Naive thymus-derived CD8-positive, alpha-beta T cell (primary cell): ENCODE measurements at places on chromosomes 11 and 22.

DNA sequence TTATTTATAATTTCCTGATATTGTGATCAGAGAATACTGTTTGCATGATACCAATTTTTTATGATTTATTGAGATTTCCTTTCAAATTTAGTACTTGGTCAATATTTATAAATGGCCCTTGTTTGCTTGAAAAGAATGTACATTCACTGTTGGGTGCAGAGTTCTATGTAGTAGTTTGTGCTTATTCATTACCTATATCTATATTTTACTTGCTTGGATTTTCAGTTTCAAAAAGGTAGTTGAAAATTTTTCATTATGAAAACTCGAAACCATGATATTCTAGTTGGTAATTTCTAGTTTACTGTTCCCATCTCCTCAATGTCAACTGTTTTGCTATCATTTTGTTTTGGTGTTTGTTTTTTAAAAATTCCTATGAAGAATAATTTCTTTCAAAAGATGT is 155.7 kb downstream of the AASDHPPT start:
- DNase-seq, result no peak
- H3K36me3 ChIP-seq, result no peaks in the 10 kb centered on the region
- H3K4me3 ChIP-seq, result no peak overlapping the region
- no peak overlapping the region for H3K27ac ChIP-seq
- H3K4me1 ChIP-seq, result no peaks in the 10 kb centered on the region

GRCh38 chr22:25166266-25167040 is 33.2 kb upstream of the CRYBB3 start:
- no peak overlapping the region for H3K27ac ChIP-seq
- H3K36me3 ChIP-seq, result peaks cover 3% of the 10 kb centered on the region
- H3K4me1 ChIP-seq, result peaks cover 4% of the 10 kb centered on the region
- no peaks in the 10 kb centered on the region for H3K27me3 ChIP-seq
- H3K4me3 ChIP-seq, result no peak overlapping the region

DNA sequence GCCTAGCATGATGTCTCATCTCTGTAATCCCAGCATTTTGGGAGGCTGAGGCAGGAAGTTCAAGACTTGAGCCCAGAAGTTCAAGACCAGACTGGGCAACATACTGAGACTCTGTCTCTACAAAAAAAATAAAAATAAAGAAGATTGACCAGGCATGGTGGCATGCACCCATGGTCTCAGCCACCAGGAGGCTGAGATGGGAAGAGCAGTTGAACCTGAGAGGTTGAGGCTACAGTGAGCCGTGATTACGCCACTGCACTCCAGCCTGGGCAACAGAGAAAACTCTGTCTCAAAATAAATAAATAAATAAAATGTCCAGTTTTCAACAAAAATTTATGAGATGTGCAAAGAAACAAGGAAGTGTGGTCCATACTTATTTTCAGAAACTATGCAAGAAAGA is 28.3 kb downstream of the EFCAB6 start:
- no peak for DNase-seq
- no peak overlapping the region for H3K4me3 ChIP-seq
- H3K27me3 ChIP-seq, result peaks cover 5% of the 10 kb centered on the region
- H3K27ac ChIP-seq, result no peak overlapping the region

GRCh38 chr22:24435861-24436371 is 8.5 kb downstream of the ADORA2A start:
- peak overlapping the region; percentile 100 for H3K27ac ChIP-seq
- DNase-seq, result no peak
- no peaks in the 10 kb centered on the region for H3K27me3 ChIP-seq

GRCh38 chr11:60592601-60593000 is 77.4 kb downstream of the MS4A13 start:
- peaks cover 3% of the 10 kb centered on the region for H3K27me3 ChIP-seq
- DNase-seq, result no peak
- no peak overlapping the region for H3K4me3 ChIP-seq

DNA sequence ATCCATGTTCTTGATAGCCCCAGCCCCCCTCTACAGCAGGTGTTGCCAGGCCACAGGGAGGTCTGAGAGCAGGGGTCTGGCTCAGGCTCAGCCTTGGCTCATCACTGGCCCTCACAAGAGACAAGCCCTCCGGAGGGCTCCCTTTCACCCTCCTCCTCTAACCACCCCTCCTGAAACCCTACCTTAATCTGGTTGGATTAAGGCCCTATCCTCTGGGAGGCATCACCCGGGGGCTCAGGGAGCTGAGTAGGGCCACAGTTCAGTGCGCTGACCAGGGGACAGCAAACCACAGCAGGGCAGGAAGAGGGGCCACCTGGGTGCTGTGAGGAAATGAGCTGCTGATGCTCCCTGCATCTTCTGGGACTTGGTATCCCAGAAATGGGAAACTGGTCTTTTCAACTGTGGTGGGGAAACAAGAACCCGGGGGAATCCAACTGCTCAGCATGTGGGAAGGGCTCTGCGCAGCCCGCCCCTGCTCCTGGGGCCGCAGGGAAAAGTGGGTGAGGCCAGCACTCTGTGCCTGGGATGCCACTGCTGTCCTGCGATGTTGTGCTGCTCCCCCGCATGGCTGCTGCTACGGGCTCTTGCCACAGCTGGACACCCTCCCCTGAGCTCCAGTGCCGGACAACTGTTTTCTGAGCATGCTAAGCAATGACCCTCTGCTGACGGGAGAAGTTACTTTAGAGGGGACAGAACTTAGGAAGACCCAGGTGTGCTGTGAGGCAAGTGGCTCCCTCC is 17.5 kb downstream of the ADORA2A start:
- no peaks in the 10 kb centered on the region for H3K27me3 ChIP-seq
- H3K4me3 ChIP-seq, result no peak overlapping the region
- DNase-seq, result no peak
- peak overlapping the region; percentile 70 for H3K27ac ChIP-seq
- peaks cover 67% of the 10 kb centered on the region for H3K4me1 ChIP-seq

GRCh38 chr11:74937696-74938475 is 11.0 kb downstream of the XRRA1 start:
- no peak overlapping the region for H3K4me3 ChIP-seq
- H3K36me3 ChIP-seq, result peaks cover 31% of the 10 kb centered on the region
- DNase-seq, result no peak
- H3K4me1 ChIP-seq, result no peaks in the 10 kb centered on the region
- H3K27ac ChIP-seq, result no peak overlapping the region

- DNase-seq, result no peak
- H3K36me3 ChIP-seq, result no peaks in the 10 kb centered on the region
- H3K27ac ChIP-seq, result peak within 1 kb of the TSS; percentile 53
- H3K4me3 ChIP-seq, result peak within 1 kb of the TSS; percentile 76
- peaks cover 14% of the 10 kb centered on the region for H3K27me3 ChIP-seq
Measured at GRCh38 chr22:35540595-35541253, at the start of gene RASD2. RASD2 (plus strand) TSS chr22:35540831; CDS start chr22:35546810, 5,979 bp downstream.

- H3K36me3 ChIP-seq, result peaks cover 17% of the 10 kb centered on the region
- no peaks in the 10 kb centered on the region for H3K4me1 ChIP-seq
- no peaks in the 10 kb centered on the region for H3K27me3 ChIP-seq
- DNase-seq, result no peak
- H3K27ac ChIP-seq, result no peak overlapping the region
Measured at GRCh38 chr11:43834286-43834685, 46.3 kb upstream of the ALKBH3 start.

GRCh38 chr11:132347156-132348090 is 977.0 kb downstream of the NTM start:
- no peaks in the 10 kb centered on the region for H3K36me3 ChIP-seq
- no peak for DNase-seq
- peaks cover 4% of the 10 kb centered on the region for H3K27me3 ChIP-seq

- H3K4me3 ChIP-seq, result peak overlapping the region; percentile 80
- H3K27ac ChIP-seq, result peak overlapping the region; percentile 96
- H3K27me3 ChIP-seq, result no peaks in the 10 kb centered on the region
- H3K4me1 ChIP-seq, result peaks cover 64% of the 10 kb centered on the region
Measured at GRCh38 chr11:123069908-123070821, 8.2 kb upstream of the HSPA8 start.

DNA sequence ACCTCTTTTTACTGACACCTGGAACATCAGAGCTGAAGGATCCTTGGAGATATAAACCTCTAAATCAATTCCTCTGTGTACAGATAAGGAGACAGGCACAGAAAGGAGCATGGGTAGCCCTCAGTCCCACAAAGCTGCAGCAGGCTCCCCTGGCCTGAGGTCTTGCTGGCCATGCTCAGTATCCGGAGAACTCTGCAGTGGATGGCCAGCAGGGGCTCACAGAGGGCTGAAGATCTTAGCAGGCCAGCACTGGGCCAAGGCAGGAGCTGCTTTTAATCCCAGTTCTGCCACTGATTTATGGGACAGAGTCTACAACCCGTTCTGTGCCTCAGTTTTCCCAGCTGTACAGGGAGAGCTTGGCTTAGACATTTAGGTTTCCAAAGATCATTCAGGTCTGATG is 52.6 kb upstream of the LRRC32 start:
- no peak overlapping the region for H3K4me3 ChIP-seq
- peaks cover 20% of the 10 kb centered on the region for H3K27me3 ChIP-seq
- no peak overlapping the region for H3K27ac ChIP-seq
- H3K36me3 ChIP-seq, result no peaks in the 10 kb centered on the region

DNA sequence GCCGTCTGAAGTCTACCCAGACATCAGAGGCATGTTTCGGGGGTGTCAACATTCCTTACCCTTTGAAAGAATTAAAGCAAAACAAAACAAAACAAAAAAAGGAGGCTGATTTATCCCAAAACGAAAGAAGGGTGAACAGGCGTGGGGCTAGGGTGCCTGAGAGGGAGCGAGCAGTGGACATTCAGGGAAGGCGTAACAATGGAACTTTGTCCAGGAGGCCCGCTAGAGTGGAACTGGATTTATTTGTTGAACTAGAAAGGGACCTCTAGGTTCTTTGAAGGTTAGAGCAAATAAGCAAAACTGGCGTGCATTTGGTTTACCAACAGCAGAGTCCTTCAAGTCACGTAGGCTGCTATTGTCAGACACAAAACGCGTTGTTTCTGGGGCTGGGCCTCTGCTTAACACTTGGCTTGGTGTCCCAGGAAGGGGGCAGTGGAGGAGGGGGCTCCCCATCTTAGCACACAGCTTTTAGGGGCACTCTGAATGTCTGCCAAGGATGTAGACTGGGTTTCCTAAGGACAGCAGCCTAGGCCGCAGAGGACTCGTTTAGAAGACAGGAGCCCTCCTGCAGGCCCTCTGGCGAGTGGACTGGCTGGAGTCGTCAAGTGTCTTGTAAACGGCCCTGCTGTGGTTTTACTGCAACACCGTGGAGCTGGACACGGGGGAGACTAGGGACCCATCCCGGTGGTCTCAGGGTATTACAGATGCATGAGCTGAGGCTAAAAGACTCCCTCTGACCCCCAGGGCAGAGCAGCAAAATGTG is 203.7 kb upstream of the SORL1-AS1 start:
- H3K27ac ChIP-seq, result peak overlapping the region; percentile 53
- peak overlapping the region; percentile 87 for H3K4me3 ChIP-seq
- no peaks in the 10 kb centered on the region for H3K36me3 ChIP-seq
- no peaks in the 10 kb centered on the region for H3K27me3 ChIP-seq
- H3K4me1 ChIP-seq, result peaks cover 18% of the 10 kb centered on the region

DNA sequence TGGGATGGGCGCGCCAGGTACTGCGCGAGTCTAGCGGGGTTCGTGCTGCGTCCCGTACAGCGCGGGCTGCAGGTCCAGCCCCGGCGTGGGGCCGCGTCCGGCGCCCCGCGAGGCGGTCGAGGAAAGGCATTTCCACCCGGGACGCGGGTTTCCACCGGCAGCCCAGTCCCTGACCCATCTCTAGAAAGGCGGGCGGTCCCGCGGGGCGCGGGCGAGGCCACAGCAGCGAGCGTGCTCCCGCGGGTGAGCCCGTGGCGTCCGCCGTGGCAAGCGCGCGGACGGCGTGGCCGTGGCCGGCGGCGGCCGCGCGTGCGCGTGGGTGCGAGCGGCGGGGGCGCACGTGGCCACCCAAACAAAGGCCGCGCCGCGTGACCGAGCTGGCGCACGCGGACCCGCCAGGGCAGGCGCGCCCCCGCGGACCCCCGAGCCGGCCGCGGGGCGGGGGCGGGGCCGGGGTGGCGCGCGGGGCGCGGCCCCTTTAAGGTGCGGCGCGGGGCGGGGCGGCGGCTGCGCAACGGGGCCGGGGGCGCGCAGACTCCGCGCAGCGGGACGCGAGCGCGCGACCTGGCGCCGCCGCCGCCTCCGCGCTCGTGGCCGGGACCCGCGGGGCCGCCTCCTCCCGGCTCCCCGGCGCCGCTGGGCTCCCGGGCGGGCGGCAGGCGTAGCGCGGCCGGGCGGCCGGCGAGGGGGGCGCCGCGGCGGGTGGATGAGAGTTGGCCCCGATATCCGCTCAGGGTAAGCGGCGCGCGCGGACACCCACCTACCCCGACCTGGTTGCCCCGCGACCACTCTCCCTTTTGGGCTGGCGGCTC is 39.3 kb upstream of the CELSR1 start:
- H3K4me1 ChIP-seq, result peaks cover 49% of the 10 kb centered on the region
- H3K27me3 ChIP-seq, result no peaks in the 10 kb centered on the region
- peak overlapping the region; percentile 89 for H3K27ac ChIP-seq
- no peaks in the 10 kb centered on the region for H3K36me3 ChIP-seq
- peak overlapping the region; percentile 86 for H3K4me3 ChIP-seq
- peak; percentile 40 for DNase-seq

DNA sequence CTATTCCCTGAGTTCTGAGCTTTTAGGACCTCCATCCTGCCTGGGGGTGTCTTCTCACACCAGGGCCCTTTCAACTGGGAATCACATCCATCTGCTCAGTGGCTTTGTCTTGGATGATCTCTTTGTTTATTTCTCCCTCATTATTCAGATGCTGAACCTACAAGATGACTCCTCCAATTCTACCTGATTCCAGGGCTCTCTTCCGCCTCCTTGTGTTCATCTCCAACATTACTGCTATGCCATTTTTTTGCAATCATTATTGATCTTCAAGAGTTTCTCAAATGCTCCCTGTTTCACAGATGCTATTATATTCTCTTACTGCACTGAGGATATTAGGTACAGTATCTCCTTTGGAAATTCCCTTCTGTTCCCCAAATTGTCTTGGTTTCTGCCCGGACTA is 307.7 kb downstream of the SHANK2 start:
- DNase-seq, result no peak
- peaks cover 3% of the 10 kb centered on the region for H3K27me3 ChIP-seq
- no peaks in the 10 kb centered on the region for H3K4me1 ChIP-seq
- H3K36me3 ChIP-seq, result peaks cover 31% of the 10 kb centered on the region
- H3K27ac ChIP-seq, result no peak overlapping the region

DNA sequence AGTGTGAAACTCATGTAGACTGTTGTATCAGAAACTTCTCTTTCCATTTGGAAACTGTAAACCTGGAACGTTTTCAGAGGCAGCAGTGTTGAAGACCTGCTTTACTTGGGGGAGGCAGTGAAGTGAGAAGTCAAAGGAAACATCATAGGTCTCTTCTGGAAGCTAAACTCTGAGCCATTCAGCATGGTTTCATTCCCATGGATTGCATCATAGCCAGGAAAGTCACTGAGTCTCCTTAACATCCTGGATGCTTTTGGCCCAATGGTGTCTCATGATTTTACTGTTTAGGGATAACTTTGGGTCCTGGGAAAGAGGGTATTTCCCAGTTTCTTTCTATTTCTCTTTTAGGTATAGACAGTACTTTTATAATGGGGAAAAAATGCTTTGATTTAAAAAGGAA is 153.2 kb upstream of the E2F8 start:
- peaks cover 10% of the 10 kb centered on the region for H3K27me3 ChIP-seq
- no peaks in the 10 kb centered on the region for H3K36me3 ChIP-seq
- no peak overlapping the region for H3K4me3 ChIP-seq
- no peak for DNase-seq
